ENCODE measurements at places on chromosomes 1 and 21. TPM values are rescaled to one million over a fixed set of nuclear protein-coding genes. Genes with fewer than 3 reads are reported as not detected.

Gene MMEL1
- total RNA-seq = 1.2 TPM

Gene YOD1
- 8.8 TPM for total RNA-seq

Gene TCHH
- total RNA-seq = not detected

Gene LCE2A
- total RNA-seq = not detected

- no peaks in the 10 kb centered on the region for H3K36me3 ChIP-seq
- no peak overlapping the region for H3K4me3 ChIP-seq
- peaks cover 37% of the 10 kb centered on the region for H3K4me1 ChIP-seq
- DNase-seq = no peak
Measured at GRCh38 chr1:181152892-181153633, 64.6 kb downstream of the IER5 start.

DNA sequence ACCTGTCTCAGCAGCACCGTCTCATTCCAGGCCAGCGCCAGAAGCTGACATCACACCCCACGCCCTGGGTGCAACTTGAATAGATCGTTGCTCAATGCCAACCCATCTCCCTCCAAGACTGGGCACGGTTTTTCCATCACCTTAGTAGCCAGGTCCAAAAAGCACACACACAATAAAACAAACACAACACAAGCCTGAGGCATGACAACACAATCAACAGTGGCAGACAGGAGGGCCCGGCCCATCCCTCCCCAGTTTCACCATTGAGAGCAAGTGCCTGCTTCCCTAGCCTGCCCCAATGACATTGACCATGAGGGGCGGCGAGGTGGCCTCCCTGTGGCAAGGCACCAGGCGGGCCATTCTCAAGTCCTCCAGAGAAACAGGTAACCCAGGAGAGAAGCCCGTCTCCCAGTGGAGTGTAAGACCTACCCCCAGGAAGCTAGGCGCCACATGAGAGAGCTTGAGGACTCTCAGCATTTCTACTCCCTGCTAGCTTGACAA lies 2.7 kb downstream of the IFFO2 start:
- H3K4me1 ChIP-seq = peaks cover 76% of the 10 kb centered on the region
- no peaks in the 10 kb centered on the region for H3K27me3 ChIP-seq
- H3K4me3 ChIP-seq = peak overlapping the region; percentile 91
- DNase-seq = no peak
- H3K27ac ChIP-seq = no peak overlapping the region

GRCh38 chr1:182029002-182029378 lies 32.5 kb downstream of the ZNF648 start:
- peak overlapping the region; percentile 95 for H3K4me3 ChIP-seq
- peaks cover 3% of the 10 kb centered on the region for H3K36me3 ChIP-seq
- H3K27ac ChIP-seq = peak overlapping the region; percentile 95
- H3K27me3 ChIP-seq = no peaks in the 10 kb centered on the region
- H3K4me1 ChIP-seq = peaks cover 9% of the 10 kb centered on the region

GRCh38 chr1:24108334-24109165 lies 3.4 kb downstream of the MYOM3 start:
- peaks cover 5% of the 10 kb centered on the region for H3K4me1 ChIP-seq
- H3K27ac ChIP-seq = no peak overlapping the region
- no peaks in the 10 kb centered on the region for H3K36me3 ChIP-seq
- no peak overlapping the region for H3K4me3 ChIP-seq
- DNase-seq = no peak
- peaks cover 6% of the 10 kb centered on the region for H3K27me3 ChIP-seq
